ENCODE measurements at places on chromosomes 5 and 9. TPM values are rescaled to one million over a fixed set of nuclear protein-coding genes. Genes with fewer than 3 reads are reported as not detected.

PLGRKT gene
- total RNA-seq: 18.9 TPM

CENPK gene
- total RNA-seq: 39.0 TPM

CDC20B gene
- not detected for total RNA-seq

DDX4 gene
- total RNA-seq: not detected

PCDHB5 gene
- total RNA-seq: 29.4 TPM

ST8SIA4 gene
- 5.5 TPM for total RNA-seq

NMUR2 gene
- not detected for total RNA-seq

ZNF367 gene
- 5.3 TPM for total RNA-seq

FOXD4L5 gene
- 0.29 TPM for total RNA-seq

HTR4 gene
- total RNA-seq: not detected

LRRTM2 gene
- total RNA-seq: not detected

P4HA2 gene
- 18.5 TPM for total RNA-seq

SLC4A9 gene
- 0.58 TPM for total RNA-seq

BTNL8 gene
- not detected for total RNA-seq

Data from progenitor cell of endocrine pancreas (in vitro differentiated cells).